ENCODE measurements at places on chromosomes 6 and 20. TPM values are rescaled to one million over a fixed set of nuclear protein-coding genes. Genes with fewer than 3 reads are reported as not detected.

DNA sequence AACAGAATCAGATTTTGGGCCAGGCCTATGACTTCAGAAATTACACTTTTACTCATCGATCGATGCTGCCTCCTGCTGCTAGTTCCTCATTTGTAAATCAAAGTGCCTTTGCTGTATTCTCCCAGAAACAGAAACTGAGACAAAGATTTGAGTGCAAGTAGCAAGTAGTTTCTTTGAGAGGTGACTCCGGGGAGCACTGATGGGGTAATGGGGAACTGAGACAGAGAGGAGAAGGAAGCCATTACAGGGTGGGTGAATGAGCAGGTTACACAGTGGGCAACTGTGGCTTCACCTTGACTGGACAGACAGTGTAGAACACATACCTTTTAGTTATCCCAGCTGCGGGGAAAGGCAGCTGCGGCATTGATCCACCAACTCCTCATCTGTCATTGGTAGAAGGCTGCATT lies 9.7 kb upstream of the CD40 start:
- no peak for DNase-seq

- DNase-seq = no peak
Measured at GRCh38 chr20:60986506-60987156, 265.4 kb upstream of the CDH4 start.

DNA sequence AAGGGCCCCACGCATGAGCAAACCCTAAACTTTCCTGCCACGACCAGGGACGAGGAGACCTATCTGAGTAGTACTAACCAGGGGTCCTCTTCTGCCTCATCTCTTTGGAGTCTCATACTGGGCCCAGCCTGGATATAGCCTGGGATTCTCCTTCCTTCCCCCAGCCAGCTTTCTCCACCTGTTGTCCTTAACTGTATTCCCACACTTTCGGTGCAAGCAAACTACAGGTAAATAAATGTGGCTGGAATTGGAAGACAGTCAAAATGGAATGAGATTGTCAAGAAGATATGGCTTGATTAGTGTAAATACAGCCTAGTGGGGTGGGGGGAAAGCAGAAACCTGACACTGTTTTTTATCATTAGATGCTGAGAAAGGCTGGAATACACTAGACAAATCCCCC lies 23.5 kb upstream of the LY86 start:
- no peak for DNase-seq

GRCh38 chr6:6661684-6662083 lies 73.2 kb downstream of the LY86 start:
- DNase-seq = peak; percentile 51

- no peak for DNase-seq
Measured at GRCh38 chr6:75611702-75612375, 10.2 kb downstream of the SENP6 start.

DNA sequence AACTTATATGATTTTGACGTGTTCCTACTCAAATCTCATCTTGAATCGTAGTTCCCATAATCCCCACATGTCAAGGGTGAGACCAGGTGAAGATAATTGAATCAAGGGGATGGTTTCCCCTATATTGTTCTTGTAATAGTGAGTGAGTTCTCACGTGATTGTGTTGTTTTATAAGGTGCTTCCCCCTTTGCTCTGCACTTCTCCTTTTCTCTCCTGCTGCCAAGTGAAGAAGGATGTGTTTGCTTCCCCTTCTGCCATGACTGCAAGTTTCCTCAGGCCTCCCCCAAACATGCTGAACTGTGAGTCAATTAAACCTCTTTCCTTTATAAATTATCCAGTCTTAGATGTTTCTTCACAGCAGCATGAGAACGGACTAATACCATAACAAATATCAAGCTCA lies 83.2 kb downstream of the MANEA start:
- no peak for DNase-seq

- peak; percentile 27 for DNase-seq
Measured at GRCh38 chr6:42138630-42139619, 3.5 kb downstream of the C6orf132 start.

DNA sequence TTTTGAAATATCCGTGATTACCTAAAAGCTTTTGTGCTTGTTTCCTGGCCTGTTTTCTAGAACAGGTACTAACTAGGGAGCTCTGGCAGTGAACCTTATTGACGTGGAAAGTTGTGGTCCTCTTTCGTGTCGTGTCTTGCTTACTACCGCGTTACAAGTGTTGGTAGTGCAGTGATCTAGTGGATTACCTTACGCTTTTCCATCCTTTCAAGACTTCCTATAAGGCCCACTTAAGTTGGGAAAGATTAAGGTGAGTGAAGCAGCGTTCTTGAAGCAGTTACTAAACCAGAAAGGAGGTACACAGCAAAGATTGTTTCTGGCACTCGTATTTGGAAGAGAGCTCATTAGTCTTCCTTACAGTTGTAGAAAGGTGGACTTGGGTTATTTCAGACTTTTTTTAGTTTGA lies 1.9 kb downstream of the PNRC1 start:
- DNase-seq = peak; percentile 52

DNA sequence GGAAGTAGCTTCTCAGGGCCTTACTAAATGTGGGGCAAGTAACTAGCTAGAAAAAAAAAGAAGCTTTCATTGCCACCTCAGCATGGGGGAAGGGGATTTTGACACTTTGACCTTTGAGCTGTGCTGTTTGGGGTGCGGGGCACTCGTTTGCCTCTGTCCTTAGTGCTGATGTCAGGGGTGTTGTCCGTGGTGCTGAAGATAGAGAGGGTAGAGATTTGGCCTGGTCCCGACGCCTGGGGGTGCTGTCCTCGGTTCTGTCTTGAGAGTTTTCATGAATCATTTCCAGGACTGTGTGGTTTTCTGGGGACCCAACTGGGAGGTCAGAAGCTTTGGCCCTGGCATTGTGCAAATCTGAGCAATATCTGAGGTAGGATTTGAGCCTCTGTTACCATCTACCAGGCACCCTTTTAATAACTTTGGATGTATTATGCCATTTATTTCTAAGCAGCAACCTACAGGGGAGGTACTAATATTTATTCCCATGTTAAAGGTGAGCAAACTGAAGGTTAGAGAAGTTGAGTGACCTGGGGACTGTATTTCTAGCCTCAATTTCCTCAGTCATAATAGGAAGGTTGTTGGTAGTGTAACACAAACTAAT lies 78.0 kb downstream of the DLGAP4 start:
- peak; percentile 17 for DNase-seq

- DNase-seq = peak; percentile 57
Measured at GRCh38 chr20:21074605-21075336, 31.4 kb downstream of the LINC00237 start.

GRCh38 chr20:32528171-32528891 lies 56.8 kb downstream of the NOL4L start:
- DNase-seq = no peak

DNA sequence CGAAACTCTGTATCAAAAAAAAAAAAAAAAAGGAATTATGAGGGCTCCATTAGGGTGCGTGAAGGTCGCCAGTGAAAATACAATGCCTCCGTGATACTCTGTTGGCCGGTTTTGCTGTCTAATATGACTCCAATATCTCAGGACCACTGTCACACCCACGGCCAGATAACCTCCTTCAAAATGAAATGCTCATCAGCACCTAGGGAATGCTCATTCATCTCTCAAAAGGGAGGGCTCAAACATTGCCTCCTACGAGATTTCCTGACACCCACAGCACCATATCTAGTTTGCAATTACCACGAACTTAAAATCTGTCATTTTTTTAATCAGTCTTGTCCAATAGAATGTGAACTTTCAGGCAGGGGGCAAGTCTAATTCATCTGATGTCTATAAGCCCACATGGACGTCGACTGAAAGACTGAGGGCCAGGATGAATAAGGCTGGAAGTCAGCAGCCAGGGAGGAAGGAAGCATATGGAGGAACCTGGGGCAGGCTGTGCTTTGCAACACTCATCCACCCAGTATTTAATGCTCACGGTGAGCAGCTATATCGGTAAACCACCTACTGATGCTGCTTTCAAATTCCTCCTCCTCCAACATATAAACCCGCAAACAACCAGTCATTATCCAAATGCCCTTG lies 42.8 kb downstream of the MAP3K5 start:
- DNase-seq = no peak

- DNase-seq = peak; percentile 96
Measured at GRCh38 chr6:35392111-35392702, 49.8 kb downstream of the PPARD start.

GRCh38 chr6:90209527-90209926 lies 87.1 kb downstream of the BACH2 start:
- DNase-seq = no peak

- no peak for DNase-seq
Measured at GRCh38 chr6:52123251-52123650, 35.8 kb upstream of the PKHD1 start.

- peak; percentile 37 for DNase-seq
Measured at GRCh38 chr6:100657678-100658330, 193.1 kb upstream of the SIM1 start.

GRCh38 chr6:36269834-36270705 lies at the start of gene PNPLA1:
TSS of gene PNPLA1 (plus strand) at chr6:36270060. CDS start at chr6:36270460, 400 bp downstream.
- peak; percentile 62 for DNase-seq

DNA sequence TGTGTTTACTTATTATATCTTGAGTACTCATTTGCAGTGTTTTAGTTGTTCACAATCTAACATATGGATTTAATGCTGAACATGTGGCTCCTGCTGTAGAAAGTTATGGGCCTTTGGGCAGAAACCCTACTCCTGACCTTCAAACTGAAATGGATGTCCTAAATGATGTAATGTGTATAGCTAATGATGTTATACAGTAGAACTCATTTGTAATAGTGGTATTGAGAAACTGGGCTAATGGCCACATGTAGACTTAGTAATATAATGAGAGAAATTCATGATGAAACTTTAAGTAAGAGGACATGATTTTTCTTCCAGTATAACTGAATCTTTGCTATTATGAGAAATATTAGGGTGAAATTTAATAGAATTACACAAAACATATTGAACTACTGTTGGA lies 121.3 kb upstream of the PTPRK start:
- DNase-seq = peak; percentile 35

GRCh38 chr6:10479939-10480700 lies 41.0 kb upstream of the GCNT2 start:
- DNase-seq = no peak

GRCh38 chr6:142845143-142845571 lies 99.8 kb downstream of the HIVEP2 start:
- DNase-seq = no peak

DNA sequence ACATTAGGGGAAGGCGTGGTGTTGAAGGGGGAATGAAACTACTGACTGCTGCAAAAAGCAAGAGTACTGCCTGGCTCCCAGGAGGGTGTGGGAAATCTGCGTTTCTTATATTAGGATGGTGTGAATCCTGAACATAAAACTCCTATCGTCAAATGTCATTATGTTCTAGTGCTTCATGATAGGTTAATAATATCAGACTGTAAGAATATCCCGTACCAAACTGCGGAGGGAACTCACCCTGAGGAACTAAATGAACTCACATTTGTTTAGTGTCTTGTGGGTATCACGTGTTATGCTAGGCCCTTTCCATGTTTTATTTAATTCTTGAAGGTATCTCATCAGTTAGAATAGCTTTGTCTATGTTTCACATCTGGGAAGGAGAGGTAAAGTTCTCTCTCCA lies 610.7 kb downstream of the QKI start:
- DNase-seq = no peak

DNA sequence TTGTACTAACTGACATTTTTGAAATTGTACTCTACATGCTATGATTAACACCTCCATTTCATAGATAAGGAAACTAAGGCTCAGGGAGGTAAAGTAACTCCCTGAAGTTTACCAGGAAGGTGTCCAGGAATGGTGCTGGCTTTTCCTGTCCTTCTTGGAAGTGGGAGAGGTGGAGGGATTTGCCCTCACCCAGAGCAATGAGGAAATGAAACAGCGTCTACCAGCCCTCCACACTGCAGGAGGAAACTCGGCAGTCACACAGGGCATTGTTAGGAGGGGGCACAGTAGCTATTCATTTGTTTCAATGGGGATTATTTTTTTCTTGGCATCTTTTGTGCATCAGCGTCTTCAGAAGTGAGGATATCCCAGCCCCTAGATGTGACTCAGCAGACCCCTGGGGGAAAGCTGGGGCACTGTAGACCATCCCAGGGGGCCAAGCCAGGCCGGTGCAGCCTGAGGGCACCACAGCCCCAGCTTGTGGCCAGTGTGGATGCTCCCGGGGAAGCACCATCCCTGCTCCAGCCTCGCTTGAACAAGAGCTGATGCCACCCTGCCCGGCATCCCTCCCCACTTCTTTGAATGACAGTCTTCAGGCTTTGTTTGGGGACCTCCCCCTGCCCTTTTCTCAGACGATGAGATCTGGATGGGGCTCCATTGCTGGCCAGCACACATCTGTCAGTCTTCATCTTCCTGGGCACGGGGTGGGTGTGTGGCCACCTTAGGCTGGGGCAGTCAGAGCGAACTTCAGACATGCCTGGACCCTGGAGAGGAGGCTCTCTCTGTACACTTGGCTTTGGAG lies 224.4 kb upstream of the PMEPA1 start:
- no peak for DNase-seq

- DNase-seq = no peak
Measured at GRCh38 chr6:30917041-30917440, 3.0 kb downstream of the VARS2 start.

DNA sequence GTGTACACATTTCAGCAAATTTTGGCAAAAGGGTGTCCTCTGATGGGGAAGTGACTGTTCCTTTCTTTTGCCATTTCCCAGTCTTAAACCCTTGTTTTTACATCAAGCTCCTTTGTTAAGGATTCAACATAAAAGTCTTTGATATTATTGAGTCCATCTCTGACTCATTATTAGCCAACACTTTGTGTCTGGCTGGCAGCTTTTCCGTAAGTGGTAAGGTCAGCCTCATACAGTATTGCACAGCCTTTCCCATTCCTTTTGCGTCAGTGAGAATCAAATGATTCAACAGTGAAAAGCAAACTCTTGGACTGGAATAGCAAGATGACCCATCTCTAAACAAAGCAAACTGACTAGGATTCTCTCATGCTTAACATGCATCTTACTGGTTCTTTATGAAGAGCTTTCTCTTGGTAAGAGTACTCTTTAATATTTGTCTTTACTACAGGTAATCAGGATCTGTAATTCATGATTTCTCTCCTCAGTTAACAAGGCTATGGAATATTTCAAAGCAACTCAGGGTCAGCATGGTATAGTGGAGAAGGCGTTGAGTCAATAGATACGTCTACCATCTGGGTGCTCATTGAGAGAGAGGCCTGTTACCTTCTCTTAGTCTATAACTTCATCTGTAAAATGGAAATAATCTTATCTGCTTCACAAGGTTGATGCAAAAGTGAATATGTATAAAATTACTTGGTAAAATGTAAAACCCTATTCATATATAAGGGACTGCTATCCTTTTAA lies 183.6 kb downstream of the PRL start:
- peak; percentile 100 for DNase-seq

CLPSL2 gene
- total RNA-seq = not detected

MYCT1 gene
- total RNA-seq = 0.13 TPM

OSER1 gene
- total RNA-seq = 53.2 TPM

CDKN1A gene
- total RNA-seq = 524 TPM

RNF217 gene
- 16.3 TPM for total RNA-seq

AIF1 gene
- total RNA-seq = not detected

OARD1 gene
- total RNA-seq = 19.5 TPM

TINAG gene
- total RNA-seq = not detected

KIF6 gene
- total RNA-seq = not detected

PDSS2 gene
- total RNA-seq = 8.2 TPM

NCOA6 gene
- 6.8 TPM for total RNA-seq

TMEM170B gene
- 0.13 TPM for total RNA-seq

SYCP2L gene
- total RNA-seq = 0.26 TPM
